ENCODE measurements at places on chromosomes 7 and 10.

- DNase-seq, result no peak
Measured at GRCh38 chr10:54011117-54011516, 789.9 kb downstream of the PCDH15 start.

- DNase-seq, result no peak
Measured at GRCh38 chr7:79936281-79936983, 198.2 kb upstream of the GNAI1 start.

- DNase-seq, result no peak
Measured at GRCh38 chr7:77760809-77761453, 37.3 kb downstream of the TMEM60 start.

DNA sequence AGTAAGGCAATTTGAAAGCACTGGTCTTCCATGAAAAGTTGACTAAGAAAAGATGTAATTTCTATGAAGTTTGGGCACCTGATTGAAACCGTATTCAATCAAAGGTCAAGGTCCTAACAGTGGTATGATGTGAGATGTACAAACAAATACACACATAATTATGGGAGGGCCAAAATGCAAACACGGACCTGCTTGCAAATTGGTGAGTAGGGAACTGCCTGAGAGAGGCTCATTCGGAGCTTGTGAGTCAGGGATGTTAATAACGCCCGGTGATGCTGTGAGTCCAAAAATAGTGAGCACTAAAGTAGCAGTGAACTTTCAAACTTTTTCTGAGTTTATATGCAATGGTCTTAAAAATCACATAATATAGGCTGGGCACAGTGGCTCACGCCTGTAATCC, 34.2 kb upstream of the FAM180A start:
- DNase-seq, result no peak

- DNase-seq, result no peak
Measured at GRCh38 chr10:79555354-79556309, 4.6 kb downstream of the SFTPA2 start.

Data from anterior cingulate cortex (tissue), 58 donors.